NAMALWA (cell line): ENCODE measurements at places on chromosomes 7 and 10.

GRCh38 chr10:89702121-89702480 lies 711 bp downstream of the KIF20B start:
- peak; percentile 51 for DNase-seq

GRCh38 chr7:98459529-98459928 lies 58.6 kb upstream of the BAIAP2L1 start:
- DNase-seq, result no peak

- no peak for DNase-seq
Observed at GRCh38 chr10:43809211-43809930, 160.7 kb upstream of the ZNF32 start.

- no peak for DNase-seq
Observed at GRCh38 chr10:35331894-35332640, 4.2 kb upstream of the CCNY start.

- peak; percentile 96 for DNase-seq
Observed at GRCh38 chr7:101244375-101245146, at the start of gene FIS1. FIS1 (minus strand) TSS chr7:101245081; CDS start chr7:101245004, 77 bp downstream.

DNA sequence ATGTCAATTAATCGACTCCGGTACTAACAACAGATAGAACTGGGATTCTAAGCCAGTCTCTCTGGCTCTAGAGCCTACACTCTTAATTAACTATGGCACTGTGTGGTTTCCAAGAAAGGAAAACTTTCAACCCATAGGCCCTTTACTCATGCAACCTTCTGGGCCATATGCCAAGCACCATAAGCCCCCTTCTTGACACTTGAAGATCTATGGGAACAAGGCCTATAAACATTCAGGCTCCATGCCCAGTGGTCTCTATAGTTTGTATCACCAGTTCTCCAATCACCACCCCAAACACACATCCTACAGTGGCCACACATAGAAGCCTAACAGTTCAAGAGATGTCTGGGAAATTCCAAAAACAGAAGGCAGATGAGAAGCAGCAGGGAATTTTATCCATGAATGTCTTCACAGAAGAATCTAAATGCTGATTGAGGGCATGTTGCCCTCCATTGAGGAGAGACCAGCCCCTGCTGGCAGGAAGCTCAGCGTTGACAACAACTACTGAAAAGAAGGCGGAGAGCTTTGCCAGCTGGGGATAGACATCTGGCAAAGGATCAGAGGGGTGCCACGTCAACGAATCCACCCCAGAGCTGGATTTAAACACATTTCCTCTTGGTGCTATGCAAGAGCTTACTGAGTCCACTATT lies 64.4 kb downstream of the GRM3 start:
- DNase-seq, result no peak

DNA sequence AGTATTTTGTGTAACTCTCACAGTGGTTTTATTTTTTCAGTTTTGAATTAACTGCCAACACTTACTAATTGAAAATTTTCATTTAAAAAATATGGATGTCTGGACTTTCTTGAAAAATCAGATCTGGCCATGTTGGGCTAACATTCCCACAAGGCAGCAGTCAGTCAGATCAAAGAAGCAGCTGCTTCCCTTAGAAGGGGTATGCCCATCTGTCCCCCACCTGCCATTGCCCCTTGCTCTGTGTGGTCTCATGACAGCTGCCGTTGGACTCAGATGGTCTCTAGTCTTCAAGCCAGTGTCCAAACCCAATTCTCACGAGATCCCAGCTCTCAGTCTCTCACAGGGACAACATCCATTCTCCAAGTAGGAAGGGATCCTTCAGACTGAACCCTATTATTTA lies 212.1 kb upstream of the GHITM start:
- no peak for DNase-seq

GRCh38 chr7:105677410-105677730 lies 96.1 kb upstream of the EFCAB10 start:
- no peak for DNase-seq

GRCh38 chr7:142308326-142308725 lies 50.5 kb upstream of the PRSS58 start:
- no peak for DNase-seq

GRCh38 chr10:11434324-11434723 lies 177.1 kb downstream of the USP6NL start:
- peak; percentile 32 for DNase-seq

DNA sequence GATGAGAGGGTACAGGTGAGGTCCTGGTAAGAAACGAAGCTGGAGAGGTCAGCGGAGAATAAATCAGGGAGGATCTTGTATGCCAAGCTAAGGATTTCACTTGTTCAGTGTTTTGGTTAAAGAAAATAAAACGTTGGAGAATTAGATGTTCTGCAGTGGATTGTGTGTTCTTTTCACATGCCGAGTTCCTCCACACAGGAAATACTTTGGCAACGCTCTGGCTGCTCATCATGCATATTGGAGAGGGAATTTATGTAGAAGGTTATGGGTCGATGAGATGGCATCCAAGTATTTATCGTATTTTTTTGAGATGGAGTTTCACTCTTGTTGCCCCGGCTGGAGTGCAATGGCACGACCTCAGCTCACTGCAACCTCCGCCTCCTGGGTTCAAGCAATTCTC lies 11.0 kb downstream of the RPS24 start:
- DNase-seq, result no peak

DNA sequence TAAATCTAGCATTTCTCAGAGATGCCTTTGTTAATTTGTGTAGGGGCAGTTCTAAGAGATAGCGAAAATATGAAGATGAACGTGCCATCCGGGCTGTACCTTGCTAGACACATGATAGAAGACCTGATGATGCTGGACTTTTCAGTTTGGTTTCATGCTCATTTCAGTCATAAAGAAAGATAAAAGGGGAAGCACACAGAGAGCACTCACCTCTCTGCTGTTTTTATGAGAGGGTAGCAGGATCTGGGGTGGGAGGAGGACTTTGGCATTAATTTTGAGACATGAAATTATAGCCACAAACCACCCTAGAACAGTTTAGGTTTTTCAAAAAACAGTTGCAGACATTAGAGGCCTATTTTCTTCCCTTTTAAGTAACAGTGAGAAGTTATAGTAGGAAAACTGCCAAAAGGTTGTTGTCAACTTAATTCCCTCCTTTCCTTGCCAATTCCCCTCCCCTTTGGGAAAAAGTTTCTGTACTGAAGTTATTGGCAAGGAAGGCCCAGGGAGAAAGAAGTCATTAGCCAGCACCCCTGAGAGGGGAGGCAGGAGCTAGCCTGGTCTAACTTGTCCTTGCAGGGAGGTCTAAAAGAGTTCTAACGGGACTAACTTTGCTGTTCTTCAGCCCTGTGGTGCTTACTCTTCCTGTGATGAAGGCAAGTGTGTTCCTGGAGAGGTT lies 2.6 kb downstream of the ST7 start:
- DNase-seq, result peak; percentile 44
